ENCODE measurements at places on chromosomes 11 and 22.

GRCh38 chr11:57491371-57492061, 24.0 kb downstream of the SLC43A1 start:
- no peak overlapping the region for H3K4me3 ChIP-seq
- DNase-seq, result no peak
- no peaks in the 10 kb centered on the region for H3K4me1 ChIP-seq
- H3K27me3 ChIP-seq, result no peaks in the 10 kb centered on the region
- H3K36me3 ChIP-seq, result peaks cover 2% of the 10 kb centered on the region
- H3K27ac ChIP-seq, result no peak overlapping the region

GRCh38 chr11:102527684-102528083, 2.9 kb downstream of the MMP7 start:
- H3K27ac ChIP-seq, result no peak overlapping the region
- DNase-seq, result no peak
- no peak overlapping the region for H3K4me3 ChIP-seq
- H3K4me1 ChIP-seq, result peaks cover 1% of the 10 kb centered on the region
- no peaks in the 10 kb centered on the region for H3K36me3 ChIP-seq

DNA sequence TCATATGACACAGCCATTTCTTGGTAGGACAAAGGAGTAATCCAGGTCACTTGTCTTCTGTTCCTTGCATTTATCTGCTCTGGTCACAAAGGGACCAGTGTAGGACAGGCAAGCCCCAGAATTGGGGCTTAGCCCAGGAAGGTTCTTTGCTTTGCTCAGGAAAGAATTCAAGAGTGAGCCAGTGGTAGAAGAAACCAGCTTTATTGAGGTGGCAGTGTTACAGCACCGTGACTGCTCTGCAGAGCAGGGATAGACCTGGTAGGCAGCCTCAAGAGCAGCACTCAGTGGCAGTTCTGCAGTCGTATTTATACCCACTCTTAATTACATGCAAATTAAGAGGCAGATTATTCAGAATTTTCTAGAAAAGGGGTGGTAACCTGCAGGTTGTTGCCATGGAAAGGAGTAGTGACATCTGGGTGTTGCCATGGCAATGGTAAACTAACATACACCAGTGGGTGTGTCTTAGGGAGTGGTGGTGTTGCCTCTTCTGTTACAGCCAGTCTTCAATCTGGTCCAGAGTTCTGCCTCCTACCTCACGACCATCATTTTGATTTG, 84.9 kb upstream of the RAB1B start:
- no peak overlapping the region for H3K27ac ChIP-seq
- H3K36me3 ChIP-seq, result peaks cover 10% of the 10 kb centered on the region
- no peaks in the 10 kb centered on the region for H3K27me3 ChIP-seq
- DNase-seq, result no peak
- peaks cover 19% of the 10 kb centered on the region for H3K4me1 ChIP-seq

- no peaks in the 10 kb centered on the region for H3K36me3 ChIP-seq
- H3K4me1 ChIP-seq, result no peaks in the 10 kb centered on the region
- no peak for DNase-seq
Measured at GRCh38 chr11:14916403-14916802, 24.4 kb upstream of the CYP2R1 start.

DNA sequence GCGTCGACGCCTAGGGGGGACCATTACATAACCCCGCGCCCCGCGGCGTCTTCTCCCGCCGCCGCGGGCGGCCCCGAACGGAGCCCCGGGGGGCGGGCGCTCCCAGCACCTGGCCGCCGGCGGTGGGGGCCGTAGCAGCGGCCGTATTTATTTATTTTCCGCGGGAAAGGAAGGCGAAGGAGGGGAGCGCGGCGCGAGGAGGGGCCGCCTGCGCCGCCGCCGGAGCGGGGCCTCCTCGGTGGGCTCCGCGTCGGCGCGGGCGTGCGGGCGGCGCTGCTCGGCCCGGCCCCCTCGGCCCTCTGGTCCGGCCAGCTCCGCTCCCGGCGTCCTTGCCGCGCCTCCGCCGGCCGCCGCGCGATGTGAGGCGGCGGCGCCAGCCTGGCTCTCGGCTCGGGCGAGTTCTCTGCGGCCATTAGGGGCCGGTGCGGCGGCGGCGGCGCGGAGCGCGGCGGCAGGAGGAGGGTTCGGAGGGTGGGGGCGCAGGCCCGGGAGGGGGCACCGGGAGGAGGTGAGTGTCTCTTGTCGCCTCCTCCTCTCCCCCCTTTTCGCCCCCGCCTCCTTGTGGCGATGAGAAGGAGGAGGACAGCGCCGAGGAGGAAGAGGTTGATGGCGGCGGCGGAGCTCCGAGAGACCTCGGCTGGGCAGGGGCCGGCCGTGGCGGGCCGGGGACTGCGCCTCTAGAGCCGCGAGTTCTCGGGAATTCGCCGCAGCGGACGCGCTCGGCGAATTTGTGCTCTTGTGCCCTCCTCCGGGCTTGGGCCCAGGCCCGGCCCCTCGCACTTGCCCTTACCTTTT, at the start of gene EP300:
EP300 (plus strand) TSS at position 570 of the 795 bp plus-strand sequence. CDS start 413 bp downstream, outside the sequence.
- peaks cover 6% of the 10 kb centered on the region for H3K36me3 ChIP-seq
- peak; percentile 82 for DNase-seq
- H3K27ac ChIP-seq, result peak within 1 kb of the TSS; percentile 97
